ENCODE measurements at places on chromosomes 3 and 15.

- DNase-seq, result no peak
Measured at GRCh38 chr3:177426878-177427495, 229.7 kb upstream of the TBL1XR1 start.

- DNase-seq, result no peak
Measured at GRCh38 chr3:183572935-183573334, 17.4 kb upstream of the KLHL6 start.

- DNase-seq, result no peak
Measured at GRCh38 chr15:20280933-20281463, 260.6 kb downstream of the GOLGA6L6 start.

DNA sequence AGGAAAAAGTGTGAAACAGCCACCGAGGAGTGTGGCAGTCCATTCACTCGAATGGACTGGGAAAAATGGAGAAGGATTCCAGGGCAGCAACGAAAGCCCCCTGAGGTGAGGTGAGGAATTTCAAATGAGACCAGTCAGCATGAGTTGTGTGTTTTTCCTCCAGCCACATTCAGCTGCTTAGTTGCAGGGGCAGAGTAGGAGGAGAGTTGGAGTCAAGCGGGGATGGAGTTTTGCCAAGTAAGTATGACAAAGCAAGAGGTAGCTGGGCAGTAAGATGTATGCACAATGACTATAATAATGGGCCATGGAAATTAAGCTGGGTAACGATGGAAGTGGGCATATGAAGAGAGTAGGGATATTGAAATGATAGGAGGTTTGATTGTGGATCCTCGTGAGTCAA is 64.4 kb downstream of the CCDC54 start:
- no peak for DNase-seq

- DNase-seq, result no peak
Measured at GRCh38 chr3:140344601-140345205, 333.2 kb upstream of the TRIM42 start.

DNA sequence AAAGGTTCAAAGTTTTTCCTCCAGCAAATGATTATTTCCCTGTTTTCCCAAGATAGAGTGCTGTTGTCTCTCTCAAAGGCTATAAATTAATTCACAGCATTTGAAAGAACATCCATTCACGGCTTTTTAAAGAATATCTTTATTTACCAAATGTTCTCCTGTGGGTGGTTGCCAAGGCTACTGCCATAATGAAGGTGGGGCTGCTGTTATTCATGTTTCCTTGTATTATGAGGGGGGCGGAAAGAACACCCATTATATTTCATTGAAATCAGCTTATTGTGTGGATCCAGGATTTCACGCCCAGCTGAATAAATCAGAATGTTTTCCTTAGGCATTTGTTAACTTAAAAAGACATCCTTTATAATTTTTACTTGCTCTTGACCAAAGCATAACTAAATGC is 10.1 kb downstream of the SRP14 start:
- no peak for DNase-seq

DNA sequence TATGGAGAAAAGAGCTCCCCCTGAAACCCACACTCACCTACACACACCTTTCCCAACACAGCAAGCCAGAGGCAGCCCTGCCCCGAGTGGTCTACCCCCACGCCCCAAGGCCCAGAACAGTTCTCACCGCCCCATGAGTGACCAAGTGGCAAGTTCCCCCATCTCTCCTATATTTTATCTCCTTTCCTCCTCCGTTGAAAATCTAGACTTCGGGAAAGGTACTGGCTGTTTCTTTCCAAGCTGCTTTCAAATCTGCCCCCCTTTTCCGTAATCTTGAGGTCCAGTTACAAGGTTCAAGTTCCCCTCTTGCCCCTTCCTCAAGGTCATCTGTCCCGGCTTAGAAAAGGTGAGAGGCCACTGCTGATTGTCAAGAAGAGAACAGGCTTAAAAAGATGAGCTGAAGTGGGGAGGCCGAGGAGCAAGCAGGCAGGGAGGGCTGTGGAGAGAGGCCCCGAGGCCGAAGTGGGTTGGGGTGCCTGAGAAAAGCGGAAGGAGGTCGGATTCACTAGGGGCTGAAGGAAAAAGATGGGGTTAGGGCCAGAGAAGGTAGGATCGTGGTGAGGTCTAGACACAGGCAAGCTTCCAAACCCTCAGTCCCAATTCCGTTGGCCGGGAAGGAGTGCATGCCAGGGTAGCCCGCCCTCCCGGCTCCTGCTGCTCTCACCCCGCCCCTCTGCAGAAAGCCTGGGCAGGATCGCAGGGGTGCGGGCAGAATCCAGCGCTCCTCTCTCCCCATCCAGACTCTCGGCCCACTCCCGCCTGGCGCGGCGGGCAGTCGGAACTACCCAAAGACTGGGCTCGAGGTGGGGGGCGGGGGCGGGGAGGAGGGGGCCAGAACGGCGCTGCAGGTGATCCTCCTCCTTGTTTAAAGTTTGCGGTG is 1.7 kb downstream of the SEMA5B start:
- no peak for DNase-seq

GRCh38 chr3:17081520-17081919 is 196.8 kb downstream of the PLCL2 start:
- DNase-seq, result no peak

GRCh38 chr3:14484741-14485140 is 55.4 kb downstream of the GRIP2 start:
- no peak for DNase-seq

GRCh38 chr3:194257151-194257621 is 93.9 kb downstream of the CPN2 start:
- no peak for DNase-seq

DNA sequence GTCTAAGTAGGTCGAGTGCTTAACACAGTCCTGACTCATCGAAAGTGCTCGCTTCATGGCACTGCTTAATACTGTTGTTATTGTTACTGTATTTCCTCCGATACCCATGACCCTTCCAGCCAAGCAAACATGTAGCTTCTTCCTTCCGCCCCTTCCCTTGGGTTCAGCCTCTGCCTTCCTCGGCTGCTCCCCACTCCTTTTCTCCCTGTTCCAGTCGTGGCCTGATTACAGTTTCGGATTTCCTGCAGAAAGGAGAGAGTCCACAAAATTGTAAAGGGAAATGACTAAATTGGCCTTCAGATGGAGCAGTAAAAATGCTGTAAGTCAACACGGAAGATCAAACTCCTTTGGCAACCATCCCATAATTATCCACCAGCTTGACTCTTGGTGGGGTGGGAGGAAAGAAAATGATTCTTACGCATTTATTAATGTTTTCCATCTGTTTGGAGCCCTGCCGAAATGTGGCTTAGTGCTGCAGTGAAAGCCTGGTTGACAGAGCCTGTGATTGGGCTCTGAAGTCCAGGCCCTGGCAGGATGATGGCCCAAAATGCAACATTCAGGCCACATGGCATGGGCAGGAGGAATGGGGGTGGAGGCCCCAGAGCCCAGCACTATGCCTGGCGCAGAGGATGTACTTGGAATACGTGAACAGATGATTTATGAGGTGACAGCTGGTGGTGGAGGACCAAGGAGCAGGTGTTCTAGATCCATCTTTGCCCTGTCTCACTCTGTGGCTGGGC is 37.6 kb downstream of the FAM3D start:
- DNase-seq, result no peak
